ENCODE measurements at places on chromosomes 5 and 9. TPM values are rescaled to one million over a fixed set of nuclear protein-coding genes. Genes with fewer than 3 reads are reported as not detected.

DNA sequence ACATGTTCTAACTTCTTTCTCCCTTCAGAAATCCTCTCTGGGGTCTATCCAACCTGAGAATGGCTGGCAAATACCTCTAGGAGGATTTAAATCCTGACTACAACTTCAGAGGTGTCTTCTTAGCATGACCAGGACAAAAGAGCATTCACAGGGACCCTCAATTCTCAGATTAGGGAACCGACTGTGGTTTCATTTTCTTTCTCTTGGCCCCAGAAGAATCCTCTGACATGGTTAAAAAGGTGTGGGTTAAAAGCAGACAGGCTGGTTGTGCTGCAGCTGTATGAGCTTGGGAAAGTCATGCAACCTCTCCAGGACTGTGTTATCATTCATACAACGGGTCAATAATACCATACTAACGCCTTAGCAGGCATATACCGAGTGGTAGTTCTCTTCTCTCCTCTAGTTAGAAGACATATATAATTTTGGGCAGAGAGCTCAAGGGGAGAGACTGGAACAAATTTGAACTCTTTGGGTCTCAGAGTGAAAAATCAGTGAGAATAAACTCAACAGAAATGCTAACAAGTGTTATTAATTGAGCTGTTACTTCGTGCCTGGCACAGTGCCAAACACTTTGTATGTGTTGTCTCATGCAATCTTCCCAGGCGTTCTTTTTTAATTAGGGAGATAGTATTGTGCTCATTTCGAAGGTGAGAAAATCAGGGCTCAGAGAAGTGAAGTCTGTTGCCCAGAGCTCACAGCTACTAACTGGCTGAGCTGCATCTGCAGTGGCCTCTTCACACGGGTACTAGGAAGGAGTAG, 35.2 kb downstream of the INSYN2B start:
- no peak for DNase-seq

DNA sequence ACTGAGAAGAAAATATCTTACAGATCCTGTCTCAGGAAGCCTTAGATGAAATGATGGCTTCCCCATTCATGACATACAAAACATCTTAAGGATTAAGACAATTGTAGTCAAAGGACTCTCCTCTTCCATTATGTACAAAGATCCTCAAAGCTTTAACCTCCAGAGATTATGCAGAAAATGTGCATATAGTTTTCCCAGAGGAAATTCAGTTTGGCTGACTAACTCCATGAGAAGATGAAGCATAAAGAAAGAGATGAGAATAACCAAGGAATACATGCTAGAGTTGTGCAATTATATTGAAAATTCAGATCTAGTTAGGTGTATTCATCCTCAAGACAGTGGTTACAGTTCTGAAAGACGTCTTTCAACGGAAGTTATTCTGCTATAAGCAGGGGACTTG, 18.6 kb upstream of the NDUFS4 start:
- DNase-seq: no peak

GRCh38 chr9:73426269-73426668, 274.6 kb downstream of the ANXA1 start:
- DNase-seq: no peak

DNA sequence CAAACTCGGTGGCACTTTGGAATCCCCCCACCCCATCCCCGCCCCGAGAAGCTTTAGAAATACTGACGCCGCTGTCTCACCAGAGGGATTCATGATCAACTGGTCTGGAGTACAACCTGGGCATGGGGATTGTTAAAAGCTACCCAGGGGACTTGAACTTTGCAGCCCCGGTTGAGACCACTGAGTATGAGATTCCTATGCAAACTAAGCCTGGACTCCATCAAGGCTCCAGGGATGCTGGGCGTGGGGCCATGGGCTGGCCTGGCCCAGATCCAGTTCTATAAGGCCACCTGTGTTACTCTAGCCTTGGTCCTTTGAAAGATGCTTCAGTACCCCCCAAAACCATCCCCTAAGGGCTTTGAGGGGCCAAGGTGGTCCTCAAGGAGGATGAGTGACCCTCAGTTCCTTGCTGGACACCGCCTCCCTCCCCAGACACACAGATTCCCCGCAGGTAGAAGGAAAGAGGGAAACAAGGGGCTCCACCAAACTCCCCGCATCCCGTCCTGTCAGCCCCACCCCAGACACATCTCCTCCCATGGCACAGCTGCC, 68.5 kb downstream of the MRPL36 start:
- no peak for DNase-seq

DNA sequence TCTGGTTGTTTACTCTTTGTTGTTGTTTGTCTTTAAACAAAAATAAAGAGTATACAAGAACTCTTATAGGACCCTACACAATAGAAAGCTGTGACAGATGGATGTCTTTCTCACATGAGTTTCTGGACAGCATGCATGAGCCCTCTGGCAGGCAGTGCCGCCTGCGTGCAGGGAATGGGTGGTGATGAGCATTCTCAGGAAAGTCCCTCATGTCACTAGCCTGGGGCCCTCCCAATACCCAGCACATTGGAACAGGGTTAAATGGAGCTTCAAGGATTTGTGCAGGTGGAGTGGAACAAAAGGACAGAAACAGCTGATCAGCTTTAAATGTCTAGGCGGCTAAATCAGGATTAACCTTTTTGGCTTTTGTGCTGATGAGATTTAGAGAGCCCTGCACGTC, 181.0 kb upstream of the CD180 start:
- no peak for DNase-seq

DNA sequence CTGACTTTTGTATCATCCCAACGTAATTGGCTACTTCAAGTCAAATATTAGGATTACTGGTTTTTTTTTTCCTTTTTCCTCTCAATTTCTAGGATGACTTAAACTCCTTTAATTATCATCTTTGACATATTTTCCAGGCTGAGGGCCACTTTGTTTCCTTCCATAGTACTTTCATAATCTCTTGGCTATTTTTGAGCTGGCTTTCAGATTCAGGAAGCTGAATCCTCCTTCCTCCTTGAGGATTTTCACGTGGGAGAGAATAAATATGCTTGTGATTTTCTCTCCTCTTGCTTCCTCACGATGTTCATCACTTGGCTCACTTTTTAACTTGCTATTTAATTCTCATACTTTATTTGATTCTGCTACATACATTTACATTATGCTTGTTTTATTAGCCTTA, 88.1 kb downstream of the ITGA1 start:
- DNase-seq: no peak

DNA sequence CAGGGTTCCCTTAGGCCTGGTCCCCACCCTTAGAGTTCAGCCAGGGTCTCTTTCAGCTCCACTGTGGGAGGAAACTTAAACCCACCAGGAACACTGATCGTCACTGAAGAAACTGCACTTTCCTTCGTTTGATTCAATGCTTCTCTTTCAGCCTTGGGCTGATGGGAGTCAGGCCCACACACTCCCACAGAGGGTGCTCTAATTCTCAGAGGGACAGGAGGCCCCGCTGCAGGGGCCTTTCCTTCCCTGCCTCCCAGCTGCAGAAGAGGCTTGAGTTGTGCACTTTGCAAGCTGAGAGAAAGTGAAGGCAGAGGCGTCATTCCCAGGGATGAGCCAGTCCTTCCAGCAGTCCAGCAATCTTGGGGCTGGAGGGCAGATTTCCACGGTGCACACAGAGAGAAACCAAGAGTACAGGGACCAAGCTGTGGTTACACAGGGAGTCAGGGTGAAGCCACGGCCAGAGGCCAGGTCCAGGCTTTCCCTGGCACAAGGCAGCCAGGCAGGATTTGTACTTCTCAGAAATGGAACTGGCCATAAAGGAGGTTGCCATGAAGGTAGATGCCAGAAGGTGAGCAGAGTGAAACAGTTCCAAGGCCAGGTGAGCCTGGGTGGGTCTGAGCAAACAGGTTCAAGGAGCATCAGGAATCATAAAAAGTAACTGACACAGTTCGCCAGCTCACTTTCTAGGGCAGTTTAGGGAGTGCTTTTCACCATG, 10.4 kb upstream of the GLIPR2 start:
- DNase-seq: no peak

DNA sequence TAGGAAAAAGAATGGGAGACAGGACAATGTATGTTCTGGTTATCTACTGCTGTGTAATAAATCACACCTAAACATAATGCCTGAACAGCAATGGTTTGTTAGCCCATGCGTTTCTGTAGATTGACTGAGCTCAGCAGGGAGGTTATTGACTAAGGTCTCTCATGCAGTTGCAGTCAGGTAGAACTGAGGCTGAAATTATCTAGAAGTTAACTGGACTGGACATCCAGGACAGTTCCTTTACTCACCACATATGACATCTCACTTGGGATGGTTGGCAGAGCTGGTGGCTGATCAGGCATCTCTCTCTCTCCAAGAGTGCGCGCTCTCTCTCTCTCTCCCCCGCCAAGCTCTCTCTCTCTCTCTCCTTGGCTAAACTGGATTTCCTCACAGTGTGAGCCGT, 8.9 kb upstream of the FOXB2 start:
- no peak for DNase-seq

The MUSK gene
- total RNA-seq: not detected

The CARD19 gene
- 60.0 TPM for total RNA-seq
